ENCODE measurements at places on chromosomes 3 and 15.

GRCh38 chr3:81741216-81741615 lies 20.2 kb downstream of the GBE1 start:
- DNase-seq: no peak

DNA sequence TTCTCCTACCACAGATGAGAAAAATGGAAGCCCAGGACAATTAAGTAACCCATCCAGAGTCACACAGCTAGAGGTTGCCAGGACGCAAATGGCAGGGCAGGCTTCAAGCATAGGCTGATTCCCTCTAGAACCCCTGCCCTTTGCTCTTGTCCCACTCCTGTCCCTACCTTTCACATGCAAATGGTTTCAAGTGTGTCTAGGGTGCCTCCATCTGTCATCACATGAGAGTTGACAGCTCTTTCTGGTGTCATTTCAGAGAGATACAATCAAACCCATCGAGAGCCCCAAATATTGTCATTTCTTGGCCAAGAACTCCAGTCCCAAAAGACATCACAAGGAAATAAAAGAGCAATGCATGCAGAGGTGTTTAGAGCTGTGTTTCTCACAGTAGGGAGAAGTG lies 23.7 kb downstream of the CCDC12 start:
- DNase-seq: no peak

- DNase-seq: no peak
These were observed 24.6 kb upstream of the LRRFIP2 start for GRCh38 chr3:37198996-37199395.

GRCh38 chr3:61565569-61565968 lies 4.2 kb downstream of the PTPRG start:
- no peak for DNase-seq

GRCh38 chr15:36601497-36601932 lies 22.1 kb downstream of the CDIN1 start:
- DNase-seq: no peak

- DNase-seq: no peak
These were observed 268.3 kb downstream of the THRB start for GRCh38 chr3:24226397-24226796.

- DNase-seq: no peak
These were observed 36.5 kb downstream of the NCK1 start for GRCh38 chr3:136898549-136898948.

- DNase-seq: no peak
These were observed 7.9 kb downstream of the TNFSF10 start for GRCh38 chr3:172515130-172515918.

- DNase-seq: peak; percentile 44
These were observed 11.9 kb downstream of the CX3CR1 start for GRCh38 chr3:39267631-39268548.

DNA sequence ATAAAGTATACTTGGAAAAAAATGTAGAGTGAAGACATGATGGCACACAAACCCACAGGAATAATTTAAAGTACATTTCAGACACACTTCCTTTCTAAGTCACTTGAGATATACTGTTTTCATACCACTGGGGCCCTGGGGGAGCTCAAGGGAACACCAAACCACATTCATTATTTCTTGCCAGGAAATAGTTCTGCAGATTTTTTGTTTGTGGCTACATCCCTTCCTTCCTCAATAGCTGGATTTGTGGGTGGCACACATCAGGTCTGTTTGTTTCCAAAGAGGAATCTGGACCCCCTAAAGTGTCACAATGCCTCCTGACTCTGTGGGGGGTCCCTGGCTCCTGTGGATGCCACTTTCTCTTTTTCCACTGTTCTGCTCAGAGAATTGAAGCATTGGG lies 153.5 kb upstream of the COL8A1 start:
- no peak for DNase-seq

- DNase-seq: no peak
These were observed 809 bp downstream of the RBP1 start for GRCh38 chr3:139538733-139539132.

GRCh38 chr3:44516230-44516629 lies 38.8 kb upstream of the ZNF445 start:
- DNase-seq: no peak

- no peak for DNase-seq
These were observed 83.1 kb upstream of the RPL32 start for GRCh38 chr3:12924437-12924836.

GRCh38 chr3:15281817-15282216 lies 50.6 kb downstream of the SH3BP5 start:
- DNase-seq: no peak

Measured in activated effector memory CD4-positive, alpha-beta T cell treated with Interleukin-2 at 50 U/mL for 16 hours (primary cell).